ENCODE measurements at places on chromosomes 5 and 9. TPM values are rescaled to one million over a fixed set of nuclear protein-coding genes. Genes with fewer than 3 reads are reported as not detected.

GRCh38 chr9:123453831-123454321 lies 97.9 kb downstream of the CRB2 start:
- no peak for DNase-seq

DNA sequence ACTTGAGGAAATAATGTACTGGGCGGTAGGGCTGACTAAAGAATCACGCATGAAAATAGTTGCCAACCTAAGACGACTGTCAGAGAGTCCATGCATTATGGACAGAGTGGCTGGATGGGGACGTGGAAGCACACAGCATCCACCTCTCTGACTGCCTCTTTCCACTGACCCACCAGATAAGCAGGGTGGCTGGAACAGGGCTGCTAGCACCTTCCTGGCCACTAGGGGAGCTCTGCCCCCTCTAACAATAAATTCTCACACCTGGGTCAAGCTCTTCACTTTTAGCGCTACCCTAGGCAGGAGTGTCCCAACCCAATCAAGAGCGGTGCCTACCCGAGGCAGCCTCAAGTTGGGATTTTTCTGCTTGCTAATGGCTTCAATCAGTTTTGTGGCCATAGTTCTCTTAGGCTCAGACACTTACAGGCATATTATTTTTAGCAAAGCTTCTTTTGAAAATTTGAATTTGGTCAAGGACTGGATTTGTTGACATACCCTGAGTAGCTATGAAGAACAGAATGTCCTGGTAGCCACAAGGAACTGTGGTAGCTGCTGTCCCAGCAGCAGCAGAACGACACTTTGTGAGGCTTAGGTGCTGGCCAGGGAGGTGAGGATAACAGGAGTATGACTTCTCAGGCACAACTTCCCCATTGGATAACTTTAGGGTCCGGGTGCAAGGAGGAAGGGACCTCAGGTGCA lies 6.9 kb upstream of the TPM2 start:
- no peak for DNase-seq

GRCh38 chr5:175690025-175690424 lies 32.2 kb downstream of the HRH2 start:
- DNase-seq = no peak

DNA sequence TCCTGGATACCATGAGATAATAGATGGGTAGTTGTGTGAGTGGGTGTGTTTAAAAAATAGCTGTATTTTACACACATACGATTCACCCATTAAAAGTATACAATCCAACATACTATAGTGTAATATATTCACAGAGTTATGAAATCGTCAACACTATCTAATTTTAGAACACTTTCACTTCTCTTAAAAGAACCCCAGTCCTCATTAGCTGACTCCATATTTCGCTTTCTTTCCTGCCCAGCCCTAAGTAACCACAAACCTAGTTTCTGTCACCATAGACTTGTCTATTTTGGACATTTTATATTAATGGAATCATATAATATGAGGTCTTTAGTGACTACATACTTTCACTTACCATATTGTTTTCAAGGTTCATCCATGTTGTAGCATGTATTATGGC lies 63.8 kb upstream of the S1PR3 start:
- DNase-seq = no peak

DNA sequence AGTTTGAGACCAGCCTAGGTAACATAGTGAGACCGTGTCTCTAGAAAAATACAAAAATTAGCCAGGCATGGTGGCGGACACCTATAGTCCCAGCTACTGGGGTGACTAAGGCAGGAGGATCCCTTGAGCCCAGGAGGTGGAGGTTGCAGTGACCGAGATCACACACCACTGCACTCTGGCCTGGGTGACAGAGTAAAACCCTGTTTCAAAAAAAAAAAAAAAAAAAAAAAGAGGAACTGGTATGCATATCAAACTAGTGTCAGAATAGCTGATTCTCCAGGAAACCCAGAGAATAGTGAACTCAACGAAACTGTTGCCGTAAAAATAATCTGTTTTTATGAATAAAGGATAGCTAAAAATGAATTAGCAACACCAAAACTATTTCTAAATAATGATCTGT lies 126.6 kb upstream of the BASP1 start:
- DNase-seq = no peak

- DNase-seq = peak; percentile 100
These were observed 5.9 kb downstream of the DUSP1 start for GRCh38 chr5:172764861-172765765.

GRCh38 chr9:129128689-129129088 lies 17.5 kb downstream of the PTPA start:
- DNase-seq = no peak

- DNase-seq = no peak
These were observed 11.0 kb upstream of the EEIG1 start for GRCh38 chr9:127991757-127992274.

DNA sequence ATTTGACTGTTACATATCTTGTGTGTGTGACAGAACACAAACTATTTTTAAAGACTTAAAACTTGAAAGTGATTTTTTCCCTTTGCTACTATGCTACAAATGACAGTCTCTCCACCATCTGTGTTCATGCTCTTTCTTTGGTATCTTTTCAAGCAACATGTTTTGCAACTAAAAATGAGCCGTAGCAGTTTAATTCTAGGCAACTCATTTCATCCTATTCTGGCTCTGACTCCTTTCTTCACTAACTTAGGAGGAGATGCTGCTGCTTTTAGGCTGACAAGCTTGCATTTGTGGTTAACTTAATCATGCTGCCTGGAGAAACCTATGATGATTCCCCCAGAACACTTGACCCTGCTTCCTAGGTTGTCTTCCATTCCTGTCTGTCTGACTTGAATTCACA lies 100.6 kb downstream of the HACD4 start:
- DNase-seq = no peak

DNA sequence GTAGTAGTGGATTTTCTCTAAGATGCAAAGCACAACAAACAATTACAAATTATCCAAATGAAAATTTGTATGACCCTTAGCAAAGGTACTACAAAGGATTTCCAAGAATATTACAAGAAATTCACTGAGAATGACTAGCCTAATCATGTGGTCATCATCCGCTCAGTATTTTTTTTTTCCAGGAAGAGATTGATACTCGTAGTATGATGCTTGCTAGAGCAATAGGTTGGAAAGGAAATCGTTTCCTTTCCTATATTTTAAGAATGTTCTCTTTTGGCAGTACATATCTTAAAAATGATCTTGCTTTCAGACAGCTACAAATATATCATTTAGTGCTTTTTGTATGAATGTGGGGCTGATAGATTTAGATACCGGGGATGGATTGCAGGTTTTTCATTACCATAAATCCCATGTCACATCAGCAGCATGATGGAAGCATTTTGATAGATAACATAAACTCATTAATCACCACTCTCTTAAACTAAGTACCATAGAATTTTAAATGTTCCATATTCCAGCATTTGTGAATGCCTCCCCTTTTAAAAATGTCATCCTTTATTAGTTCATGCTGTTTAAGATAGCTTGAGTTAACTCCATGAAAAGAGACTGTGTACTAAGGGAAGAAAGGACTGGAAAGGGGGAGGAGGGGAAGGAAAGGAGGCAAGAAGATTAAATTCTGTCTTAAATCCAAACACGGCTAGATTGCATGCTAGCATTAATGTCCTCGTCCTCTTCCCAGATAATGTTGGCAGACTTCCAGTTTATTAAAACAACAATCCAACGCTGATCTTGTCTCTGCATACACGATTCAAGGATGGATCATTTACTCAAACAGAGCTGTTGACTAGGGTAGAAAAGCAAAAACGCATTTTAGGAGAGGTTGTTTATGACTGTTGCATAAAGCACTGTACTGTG lies 311.7 kb upstream of the ZNF608 start:
- DNase-seq = peak; percentile 15

GRCh38 chr5:173774271-173774761 lies 113.8 kb upstream of the CPEB4 start:
- DNase-seq = no peak

Gene PCDHB10
- 1.2 TPM for total RNA-seq

Gene PRELID2
- total RNA-seq = 3.6 TPM

Gene EDIL3
- 3.0 TPM for total RNA-seq

Gene NR5A1
- not detected for total RNA-seq

Gene SPAAR
- 0.22 TPM for total RNA-seq

Gene FOXD4L4
- total RNA-seq = not detected
